ENCODE measurements at places on chromosomes 1 and 21. TPM values are rescaled to one million over a fixed set of nuclear protein-coding genes. Genes with fewer than 3 reads are reported as not detected.

DNA sequence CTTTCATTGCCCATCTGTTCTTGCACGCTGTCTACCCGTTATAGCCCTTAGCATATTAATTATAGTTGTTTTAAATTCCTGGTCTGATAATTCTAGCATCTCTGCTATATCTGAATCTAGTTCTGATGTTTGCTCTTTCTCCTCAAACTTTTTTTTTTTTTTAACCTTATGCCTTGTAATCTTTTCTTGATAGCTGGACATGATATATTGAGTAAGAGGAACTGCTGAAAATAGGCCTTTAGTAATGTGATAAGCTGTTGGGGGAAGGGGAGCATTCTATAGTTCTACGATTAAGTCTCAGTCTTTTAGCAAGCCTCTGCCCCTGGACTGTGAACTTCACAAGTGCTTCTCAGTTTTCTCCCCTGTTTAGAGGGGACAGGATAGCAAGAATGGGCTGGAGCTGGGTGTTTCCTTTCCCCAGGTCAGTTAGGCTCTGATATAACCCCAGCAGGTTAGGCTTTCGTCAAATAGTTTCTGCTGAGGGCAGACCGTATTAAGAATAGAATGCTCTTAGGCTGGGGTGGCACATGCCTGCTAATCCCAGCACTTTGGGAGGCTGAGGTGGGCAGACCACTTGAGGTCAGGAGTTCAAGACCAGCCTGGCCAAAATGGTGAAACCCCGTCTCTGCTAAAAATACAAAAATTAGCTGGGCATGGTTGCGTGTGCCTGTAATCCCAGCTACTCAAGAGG, 62.2 kb downstream of the ZFYVE9 start:
- no peak overlapping the region for H3K4me3 ChIP-seq
- no peak for DNase-seq
- peaks cover 16% of the 10 kb centered on the region for H3K4me1 ChIP-seq
- H3K36me3 ChIP-seq, result no peaks in the 10 kb centered on the region
- no peak overlapping the region for H3K27ac ChIP-seq

DNA sequence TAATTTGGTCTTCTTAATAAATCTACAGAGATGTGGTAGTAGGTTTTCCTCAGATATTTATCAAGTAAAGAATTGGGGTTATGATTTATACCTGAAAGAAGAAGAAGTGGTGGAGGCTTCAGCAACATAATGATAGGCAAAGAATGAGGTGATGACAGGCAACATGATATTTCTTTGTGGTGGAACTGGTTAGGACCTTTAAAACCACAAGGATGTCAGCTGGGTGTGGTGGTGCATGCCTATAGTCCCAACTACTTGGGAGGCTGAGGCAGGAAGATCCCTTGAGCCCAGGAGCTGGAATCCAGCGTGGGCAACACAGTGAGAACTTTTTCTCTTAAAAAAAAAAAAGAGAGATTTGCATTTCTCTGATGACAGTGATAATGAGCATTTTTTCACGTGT, 34.1 kb upstream of the COL11A1 start:
- H3K36me3 ChIP-seq, result no peaks in the 10 kb centered on the region
- no peak overlapping the region for H3K4me3 ChIP-seq
- DNase-seq, result no peak

DNA sequence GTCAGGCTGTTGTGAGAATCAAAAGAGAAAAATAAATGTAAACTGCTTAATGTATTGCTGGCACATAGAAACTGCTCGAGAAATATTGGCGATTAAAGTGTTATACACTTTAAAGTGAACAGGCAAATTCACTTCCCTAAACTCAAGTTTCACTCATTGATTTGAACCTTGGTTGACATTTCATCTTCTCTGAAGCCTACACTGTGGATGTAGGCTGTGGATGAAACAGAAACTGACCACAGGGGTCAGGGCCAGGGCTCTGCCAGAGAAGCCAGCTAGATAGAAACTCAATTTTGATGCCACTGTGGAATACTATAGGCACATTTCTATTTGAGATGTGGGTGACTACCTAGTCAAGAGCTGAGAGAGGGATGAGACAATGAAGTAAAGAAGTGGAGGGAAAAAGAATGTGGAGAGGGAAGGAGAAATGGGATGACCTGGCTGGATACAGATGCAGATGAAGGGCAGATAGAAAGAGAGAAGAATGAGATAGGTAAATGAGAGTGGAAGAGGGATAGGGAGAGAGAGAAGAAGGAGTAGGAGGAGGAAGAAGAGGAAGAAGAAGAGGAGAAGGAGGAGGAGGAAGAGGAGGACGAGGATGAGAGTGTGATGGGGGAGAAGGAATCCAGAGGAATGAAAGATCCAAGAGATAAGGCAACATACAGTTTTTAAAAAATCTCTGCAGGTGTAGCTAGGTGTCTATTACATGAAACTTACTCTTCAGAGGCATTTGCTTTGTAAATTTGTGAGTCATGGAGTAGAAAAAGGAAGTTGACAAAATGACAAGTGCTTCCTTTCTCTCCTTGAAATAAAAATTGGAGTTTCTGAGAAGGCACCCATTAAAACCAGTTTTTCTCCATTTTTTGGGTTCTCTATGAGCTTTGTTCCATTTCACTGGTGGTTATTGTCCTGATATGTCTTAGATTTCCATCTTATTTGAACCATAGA, 17.4 kb upstream of the CD1D start:
- no peak overlapping the region for H3K4me3 ChIP-seq
- H3K36me3 ChIP-seq, result no peaks in the 10 kb centered on the region
- no peak overlapping the region for H3K27ac ChIP-seq
- DNase-seq, result no peak
- no peaks in the 10 kb centered on the region for H3K4me1 ChIP-seq

DNA sequence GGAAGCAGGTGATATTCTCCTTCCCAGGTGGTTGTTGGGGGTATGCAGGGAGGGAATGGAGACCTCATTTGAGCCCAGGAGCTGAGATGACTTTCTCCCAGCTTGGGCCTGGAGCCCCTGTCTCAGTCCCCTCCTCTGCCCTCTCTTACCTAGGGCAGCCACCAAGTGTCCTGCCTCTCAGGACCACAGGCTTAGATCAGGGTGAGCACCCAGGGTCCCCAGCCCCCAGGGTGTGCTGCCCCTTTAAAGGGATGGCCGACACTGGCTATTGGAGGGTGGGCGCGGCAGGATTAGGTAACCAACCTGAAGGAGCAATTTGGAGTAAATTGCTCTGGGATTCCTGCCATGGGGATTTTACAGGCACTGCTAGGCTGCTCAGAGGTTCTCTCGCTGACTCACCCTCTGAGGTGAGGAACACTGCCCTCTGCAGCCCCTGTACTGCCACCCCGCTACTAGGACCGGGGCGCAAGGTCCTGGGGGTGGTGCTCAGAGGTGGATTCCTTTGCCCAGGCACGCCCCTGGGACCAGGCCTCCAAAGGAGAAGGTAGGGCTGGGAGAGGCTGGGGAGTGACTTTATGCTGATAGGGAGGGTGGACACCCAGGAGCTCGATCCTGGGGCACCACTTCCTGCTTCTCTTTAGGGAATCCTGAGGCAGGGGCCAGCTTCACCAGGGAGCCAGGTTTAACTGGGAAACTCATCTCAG, 1.5 kb downstream of the RPS6KA1 start:
- H3K4me3 ChIP-seq, result peak overlapping the region; percentile 94
- peak overlapping the region; percentile 21 for H3K27ac ChIP-seq
- DNase-seq, result peak; percentile 48
- peaks cover 11% of the 10 kb centered on the region for H3K4me1 ChIP-seq

- H3K4me3 ChIP-seq, result no peak overlapping the region
- H3K4me1 ChIP-seq, result no peaks in the 10 kb centered on the region
- no peaks in the 10 kb centered on the region for H3K27me3 ChIP-seq
- no peak overlapping the region for H3K27ac ChIP-seq
- DNase-seq, result no peak
- H3K36me3 ChIP-seq, result peaks cover 1% of the 10 kb centered on the region
Measured at GRCh38 chr1:99872063-99872462, 21.9 kb downstream of the AGL start.

DNA sequence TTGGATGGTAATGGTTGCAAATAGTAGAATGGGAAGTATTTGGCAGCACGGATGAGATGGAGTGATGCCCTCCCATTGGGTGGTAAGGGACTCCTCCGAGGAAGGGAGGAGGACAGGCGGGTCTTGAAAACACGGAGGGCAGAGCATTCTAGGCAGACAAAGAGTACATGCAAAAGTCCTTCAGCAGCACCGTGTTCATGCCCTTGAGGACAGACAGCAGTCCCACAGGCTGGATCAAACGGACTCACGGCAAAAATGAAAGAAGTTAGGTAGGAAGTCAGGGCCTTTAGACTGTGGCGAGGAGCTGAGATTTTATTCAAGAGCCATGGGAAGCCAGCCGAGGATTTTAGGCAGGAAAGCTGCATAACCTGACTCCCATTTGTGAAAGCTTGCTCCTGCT, 253.9 kb downstream of the RHOU start:
- no peak overlapping the region for H3K27ac ChIP-seq
- H3K4me1 ChIP-seq, result peaks cover 18% of the 10 kb centered on the region
- H3K4me3 ChIP-seq, result no peak overlapping the region
- DNase-seq, result no peak
- no peaks in the 10 kb centered on the region for H3K27me3 ChIP-seq
- H3K36me3 ChIP-seq, result no peaks in the 10 kb centered on the region

The TMEM200B gene
- 3.1 TPM for total RNA-seq

All from adrenal gland (tissue), 19 donors.